ENCODE measurements at places on chromosomes 7 and 10. TPM values are rescaled to one million over a fixed set of nuclear protein-coding genes. Genes with fewer than 3 reads are reported as not detected.

The FAM221A gene
- 7.5 TPM for total RNA-seq

DNA sequence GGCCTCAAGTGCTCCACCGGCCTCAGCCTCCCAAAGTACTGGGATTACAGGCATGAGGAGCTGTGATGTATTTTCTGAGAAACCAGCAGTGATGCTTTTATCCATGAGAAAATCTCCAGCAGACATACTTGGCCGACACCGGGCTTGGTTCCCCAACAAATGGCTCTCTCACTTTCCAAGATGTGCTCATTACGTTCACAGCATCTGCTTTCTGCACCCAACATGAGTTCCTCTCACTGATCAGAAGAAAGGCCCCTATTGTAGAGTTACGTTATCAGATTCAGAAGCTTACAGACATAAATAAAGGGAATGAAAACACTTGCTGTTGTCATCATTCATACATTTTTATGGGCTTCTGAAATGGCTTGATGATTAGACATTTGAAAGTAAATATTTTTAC, 95.0 kb downstream of the CALD1 start:
- DNase-seq: no peak

DNA sequence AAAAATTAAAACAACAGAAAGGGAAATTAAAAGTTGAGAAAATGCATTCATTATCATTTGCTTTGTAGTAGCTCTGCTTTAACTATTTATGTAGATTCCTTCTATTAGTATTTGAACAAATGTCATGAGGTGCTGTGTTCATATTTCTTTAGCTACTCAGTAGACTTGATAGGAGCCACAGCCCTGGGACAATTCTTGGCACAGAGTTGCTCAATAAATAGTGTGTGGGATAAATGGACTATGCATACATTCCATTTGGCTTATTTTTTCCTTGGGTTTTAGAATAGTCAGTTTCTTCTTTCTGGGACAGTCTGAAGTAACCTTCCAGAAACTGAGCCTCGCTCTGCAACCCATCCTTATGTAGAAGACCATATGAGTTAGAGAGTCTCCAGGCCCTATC, 13.4 kb downstream of the RPP30 start:
- DNase-seq: no peak

DNA sequence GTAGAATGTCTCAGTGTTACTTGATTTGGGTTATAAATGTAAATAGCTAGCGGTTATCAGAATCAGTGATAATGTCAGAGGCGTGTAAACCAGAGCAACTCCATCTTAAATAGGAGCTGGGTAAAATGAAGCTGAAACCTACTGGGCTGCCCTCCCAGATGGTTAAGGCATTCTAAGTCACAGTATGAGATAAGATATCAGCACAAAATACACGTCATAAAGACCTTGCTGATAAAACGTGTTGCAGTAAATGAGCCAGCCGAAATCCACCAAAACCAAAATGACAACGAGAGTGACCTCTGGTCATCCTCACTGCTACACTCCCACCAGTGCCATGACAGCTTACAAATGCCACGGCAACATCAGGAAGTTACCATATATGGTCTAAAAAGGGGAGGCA, 172.3 kb downstream of the CHRM2 start:
- no peak for DNase-seq

The TRIM50 gene
- total RNA-seq: not detected

The NFE2L3 gene
- 38.6 TPM for total RNA-seq

DNA sequence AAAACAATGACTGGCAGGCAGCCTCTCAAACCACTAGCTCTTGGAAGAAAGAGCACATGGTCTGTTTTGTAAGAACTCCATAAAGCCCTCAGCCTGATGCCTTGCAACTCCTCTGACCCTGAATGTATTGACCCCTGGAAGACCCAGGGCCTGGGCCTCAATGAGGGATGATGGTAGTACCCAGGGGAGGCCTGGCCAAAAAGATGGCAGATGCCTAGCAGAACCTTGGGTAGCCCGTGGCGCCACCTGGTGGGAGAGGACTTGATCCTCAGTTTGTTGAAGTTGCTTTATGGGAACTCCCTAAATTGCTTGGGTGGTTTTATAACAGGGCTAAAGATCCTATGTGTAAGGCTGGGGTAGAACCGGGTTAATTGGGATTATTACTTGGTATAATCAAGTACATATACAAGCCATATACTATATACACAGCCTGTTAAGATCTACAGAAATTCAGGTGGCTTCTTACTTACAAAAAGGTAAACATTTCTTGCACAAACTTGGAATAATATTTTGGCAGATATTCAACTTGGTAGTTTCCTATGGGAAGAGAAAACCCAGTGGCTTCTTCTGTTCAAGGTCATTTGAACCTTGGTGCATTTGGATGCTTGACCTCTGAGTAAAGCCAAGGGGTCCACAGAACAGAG, 95.8 kb upstream of the CACUL1 start:
- DNase-seq: peak; percentile 73

- no peak for DNase-seq
Observed at GRCh38 chr10:74032900-74033655, 35.2 kb downstream of the VCL start.

GRCh38 chr10:16789765-16790164, 27.5 kb downstream of the RSU1 start:
- no peak for DNase-seq

The LIPJ gene
- total RNA-seq: not detected

The FAM25A gene
- total RNA-seq: not detected

Data from dermis blood vessel endothelial cell (primary cell).